T-helper 2 cell (primary cell): ENCODE measurements at places on chromosomes 6 and 20.

DNA sequence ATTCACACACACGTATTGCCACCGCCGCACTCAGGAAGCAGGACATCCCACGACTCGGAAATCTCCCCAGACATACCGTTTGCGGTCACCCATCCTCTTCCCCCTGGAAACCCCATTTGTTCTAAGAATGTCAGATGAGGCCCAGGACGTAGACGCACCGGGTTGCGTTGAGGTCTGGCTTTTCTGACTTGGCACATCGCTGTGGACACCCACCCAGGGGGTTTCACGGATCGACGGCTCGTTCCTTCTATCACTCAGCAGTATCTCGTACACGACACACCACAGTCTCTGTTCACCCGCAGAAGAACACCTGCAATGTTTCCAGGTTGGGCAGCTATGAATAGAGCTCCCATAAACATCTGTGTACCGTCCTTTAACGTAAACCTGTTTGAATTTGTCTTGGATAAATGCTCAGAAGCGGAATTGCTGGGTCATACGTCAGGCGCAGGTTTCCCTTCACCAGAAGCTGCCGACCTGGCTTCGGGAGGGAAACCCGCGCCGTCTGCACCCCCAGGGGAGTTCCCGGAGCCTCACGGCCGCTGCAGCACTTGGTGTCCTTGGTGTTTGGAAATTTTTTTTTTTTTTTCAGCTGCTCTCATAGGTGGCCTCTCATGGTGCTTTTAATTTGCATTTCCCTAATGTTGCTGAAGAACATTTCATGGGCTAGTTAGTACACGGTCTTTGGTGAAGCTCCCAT, 9.3 kb upstream of the EEF1A2 start:
- no peak for DNase-seq

- no peak for DNase-seq
Measured at GRCh38 chr6:136586295-136586694, 36.1 kb upstream of the MAP7 start.

DNA sequence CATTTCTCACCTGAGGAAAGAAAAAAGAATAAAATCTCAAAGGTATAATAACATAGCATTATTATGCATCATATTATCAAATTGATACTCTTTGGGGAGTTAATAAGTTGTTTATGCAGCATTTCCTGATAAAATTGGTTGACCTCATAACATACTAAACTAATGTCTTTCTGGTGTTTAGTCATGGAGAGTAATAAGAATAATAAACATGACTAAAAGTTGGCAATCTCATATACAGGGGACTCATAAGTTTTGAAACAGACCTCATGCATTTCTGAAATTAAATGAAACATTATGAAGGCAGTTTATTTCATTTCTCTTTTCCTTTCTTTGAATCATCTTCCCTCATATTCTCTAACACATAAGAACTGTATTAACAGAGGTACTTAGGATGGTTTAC, 60.5 kb upstream of the PRDM1 start:
- DNase-seq = no peak

GRCh38 chr6:161366301-161366923, 92.6 kb upstream of the AGPAT4 start:
- DNase-seq = no peak

DNA sequence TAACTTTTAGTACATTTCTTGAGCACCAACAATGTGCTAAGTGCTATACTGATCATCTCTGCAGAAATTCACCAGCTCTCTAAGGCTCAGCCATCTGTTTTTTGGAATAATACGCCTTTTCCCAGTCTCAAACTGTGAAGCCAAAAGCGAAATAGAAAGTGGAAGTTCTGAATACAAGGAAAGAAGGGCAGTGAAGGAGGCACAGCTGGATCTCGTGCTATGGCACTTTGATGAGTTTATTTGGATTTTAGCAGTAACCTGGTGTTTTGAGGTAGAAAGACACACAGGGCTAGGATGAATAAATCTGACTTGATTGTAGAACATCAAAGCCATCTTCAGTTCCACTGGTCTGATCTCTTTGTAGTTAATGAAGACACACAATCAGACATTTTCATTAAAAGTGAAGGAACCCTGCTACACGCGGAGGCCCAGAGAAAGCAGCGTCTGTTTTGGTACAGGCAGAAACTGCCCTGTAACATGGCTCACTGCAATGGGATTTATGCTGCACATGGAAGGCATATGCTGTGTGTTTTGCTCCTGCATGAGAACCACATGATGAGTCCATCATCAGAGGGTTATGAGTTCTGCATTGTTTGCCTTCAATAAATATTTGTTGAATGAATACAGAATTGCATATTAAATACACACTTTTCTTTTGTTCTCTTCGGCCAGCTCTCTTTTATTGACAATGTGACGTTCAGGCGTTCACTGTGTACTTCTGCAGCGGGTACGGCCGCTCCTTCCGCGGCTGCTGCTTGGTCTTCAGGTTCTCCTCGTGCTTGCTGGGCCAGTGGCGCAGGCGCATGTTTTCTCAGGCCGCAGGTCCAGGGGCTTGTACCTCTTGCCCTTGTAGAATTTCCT, 100.9 kb downstream of the PREP start:
- DNase-seq = no peak

- DNase-seq = no peak
Measured at GRCh38 chr20:53974785-53975555, 95.4 kb downstream of the BCAS1 start.

GRCh38 chr6:24932832-24933231, 2.9 kb downstream of the RIPOR2 start:
- peak; percentile 69 for DNase-seq

DNA sequence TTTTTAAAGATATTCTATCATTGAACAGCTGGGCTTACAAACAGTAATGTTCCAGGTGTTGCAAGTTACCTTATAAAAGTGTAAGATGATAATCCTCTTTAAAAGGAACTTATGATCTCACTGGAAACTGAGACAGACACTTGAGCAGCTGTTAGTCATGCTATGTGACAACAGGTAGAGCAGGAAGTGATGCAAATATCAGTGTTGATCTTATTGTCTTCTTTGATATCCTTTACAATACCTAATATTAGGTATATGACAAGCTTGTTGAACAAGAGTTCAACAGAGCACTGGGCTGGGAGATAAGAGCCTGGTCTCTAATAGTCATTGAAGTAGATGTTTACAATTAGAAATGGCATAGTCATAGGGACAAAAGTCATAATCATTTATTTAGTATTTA, 150.0 kb downstream of the UBE3D start:
- DNase-seq = no peak

DNA sequence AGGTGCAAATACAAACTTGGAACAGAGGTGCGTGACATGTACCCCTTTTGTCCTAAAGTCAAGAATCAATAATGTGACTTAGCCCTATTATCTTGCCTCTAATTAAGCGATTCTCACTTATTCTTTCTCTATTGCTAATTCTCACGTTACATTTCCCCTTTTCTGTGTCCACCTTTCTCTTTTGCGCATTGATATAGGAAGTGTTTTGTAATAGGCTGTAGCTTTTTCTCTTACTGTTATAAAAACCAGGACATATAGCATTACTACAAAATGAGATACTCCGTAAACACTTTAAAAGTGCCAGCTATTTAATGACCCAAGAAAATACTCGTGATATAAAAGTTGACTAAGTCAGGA, 669 bp upstream of the TMEM30A start:
- no peak for DNase-seq

DNA sequence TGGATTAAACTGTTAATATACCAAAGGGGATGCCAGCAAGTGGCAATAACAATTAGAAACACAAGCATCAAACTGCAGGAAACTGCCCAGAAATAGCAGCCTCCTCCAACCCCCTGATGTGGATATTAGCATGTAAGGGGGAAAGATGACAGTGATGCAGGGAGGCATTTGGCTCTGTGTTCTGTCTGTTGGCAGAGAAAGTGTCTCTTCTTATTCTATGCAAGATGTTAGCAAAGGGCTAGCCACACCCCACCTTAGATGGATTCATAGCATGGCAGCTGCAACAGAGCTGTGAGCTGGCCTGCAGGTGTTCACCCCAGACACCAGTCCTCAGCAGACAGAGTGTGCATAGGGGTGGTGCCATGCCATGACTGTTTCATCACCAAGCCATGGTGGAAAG, 38.0 kb downstream of the SCP2D1 start:
- no peak for DNase-seq

GRCh38 chr20:58236612-58237317, 8.3 kb upstream of the ANKRD60 start:
- peak; percentile 78 for DNase-seq

GRCh38 chr6:146870760-146871159, 272.0 kb downstream of the ADGB start:
- no peak for DNase-seq

GRCh38 chr6:2449572-2449940, 204.2 kb upstream of the GMDS start:
- no peak for DNase-seq

DNA sequence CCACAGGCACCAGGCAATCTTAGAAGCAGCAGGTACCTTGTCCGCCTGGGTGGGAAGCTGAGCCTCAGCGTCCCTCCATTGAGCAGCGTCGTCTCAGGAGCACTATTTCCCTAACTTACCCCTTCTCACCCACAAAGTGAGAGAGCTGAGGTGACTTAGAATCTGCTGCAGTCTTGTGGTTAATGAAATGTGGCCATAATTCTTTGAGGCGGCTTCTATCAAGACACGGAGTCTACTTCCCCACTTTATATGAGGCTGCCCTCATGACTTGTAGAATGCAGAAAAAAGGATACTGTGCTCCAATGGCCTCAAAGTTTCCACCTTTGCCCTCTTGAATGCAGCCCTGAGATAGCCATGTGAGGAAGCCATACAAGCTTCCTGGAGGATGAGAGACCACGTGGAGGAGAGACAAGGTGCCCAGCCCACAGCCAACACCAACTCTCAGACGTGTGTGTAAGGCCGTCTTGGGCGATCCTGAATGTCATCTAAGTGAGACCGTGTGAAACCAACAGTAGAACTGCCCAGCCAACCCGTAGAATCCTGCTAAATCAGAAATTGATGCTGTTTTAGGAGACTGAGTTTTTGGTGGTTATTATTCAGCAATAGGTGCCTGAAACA, 9.1 kb upstream of the TAGAP start:
- DNase-seq = peak; percentile 55

- no peak for DNase-seq
Measured at GRCh38 chr6:34466242-34467185, 638 bp downstream of the PACSIN1 start.

- DNase-seq = no peak
Measured at GRCh38 chr20:51815383-51816076, 13.2 kb upstream of the SALL4 start.

DNA sequence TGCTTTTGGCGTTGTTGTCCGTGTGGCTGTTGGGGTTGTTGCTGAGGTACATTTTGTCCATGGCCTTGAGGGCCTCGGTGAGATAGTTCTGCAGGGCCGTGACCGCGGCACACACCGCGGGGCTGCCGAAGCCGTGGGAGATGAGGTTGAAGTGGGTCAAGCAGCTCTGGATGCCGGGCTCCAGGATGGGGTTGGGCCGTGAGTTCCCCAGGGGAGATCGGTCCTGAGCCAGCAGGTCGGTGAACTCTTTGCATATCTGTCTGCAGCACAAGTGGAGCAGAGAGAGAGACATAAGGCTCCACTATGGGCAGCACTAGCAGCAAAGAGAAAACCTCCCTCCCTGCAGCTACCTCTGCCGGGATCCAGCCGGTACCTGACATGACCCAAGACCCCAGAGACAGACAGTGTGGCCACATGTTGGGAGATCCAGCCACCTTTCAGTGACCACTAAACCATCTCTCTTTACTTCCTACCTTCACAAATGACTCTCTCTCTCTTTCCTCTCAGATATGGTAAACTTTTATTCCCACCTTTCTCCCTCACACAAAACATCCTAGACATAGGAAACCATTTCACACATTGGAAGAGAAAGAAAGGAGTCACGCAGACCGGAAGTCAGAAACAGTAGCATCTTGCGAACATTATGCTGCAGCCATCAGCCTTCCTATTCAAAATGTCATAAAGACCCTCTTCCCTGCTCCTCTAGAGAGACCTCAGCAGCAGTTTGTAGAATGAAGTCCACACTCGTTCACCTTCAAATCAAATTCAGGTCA, 16.2 kb downstream of the TFAP2A start:
- DNase-seq = no peak
